ENCODE measurements at places on chromosomes 6 and 20. TPM values are rescaled to one million over a fixed set of nuclear protein-coding genes. Genes with fewer than 3 reads are reported as not detected.

The TMEM170B gene
- total RNA-seq, result 4.4 TPM

The BPI gene
- not detected for total RNA-seq

The ENPP4 gene
- total RNA-seq, result 2.4 TPM

The SYTL3 gene
- total RNA-seq, result 2.8 TPM

The TBC1D20 gene
- 51.9 TPM for total RNA-seq

The DSP gene
- total RNA-seq, result 0.33 TPM

The PDYN gene
- total RNA-seq, result not detected

The PLCB1 gene
- 15.2 TPM for total RNA-seq

The GLP1R gene
- total RNA-seq, result not detected

The MRAP2 gene
- 4.9 TPM for total RNA-seq

The RNF5 gene
- 30.9 TPM for total RNA-seq

The DEF6 gene
- total RNA-seq, result 0.87 TPM

The WFDC12 gene
- not detected for total RNA-seq

The TSPO2 gene
- total RNA-seq, result not detected

The GPR6 gene
- not detected for total RNA-seq

The STX11 gene
- 0.77 TPM for total RNA-seq

The CGA gene
- not detected for total RNA-seq

The KIFC1 gene
- total RNA-seq, result 15.0 TPM

The ZSCAN9 gene
- total RNA-seq, result 12.9 TPM

The MYBL2 gene
- 16.8 TPM for total RNA-seq

The THBS2 gene
- 425 TPM for total RNA-seq

The TENT5A gene
- total RNA-seq, result 56.0 TPM

The FKBP1C gene
- 0.12 TPM for total RNA-seq

The MUCL3 gene
- total RNA-seq, result not detected

The HLA-DRA gene
- total RNA-seq, result not detected

The CRISP2 gene
- total RNA-seq, result not detected

The OPN5 gene
- not detected for total RNA-seq

The SLCO4A1 gene
- total RNA-seq, result 2.0 TPM

The TRAPPC3L gene
- total RNA-seq, result not detected

The PRR18 gene
- not detected for total RNA-seq

The CEP57L1 gene
- total RNA-seq, result 27.0 TPM

The MDFI gene
- 1.2 TPM for total RNA-seq

The ASIP gene
- not detected for total RNA-seq

The TRIM40 gene
- total RNA-seq, result not detected

The C6orf136 gene
- total RNA-seq, result 3.9 TPM

The TMEM217 gene
- 1.6 TPM for total RNA-seq

The CDH26 gene
- total RNA-seq, result 0.12 TPM

The TFEB gene
- total RNA-seq, result 3.0 TPM

The C6orf132 gene
- total RNA-seq, result 1.5 TPM

The OLIG3 gene
- total RNA-seq, result not detected

The LY6G5C gene
- 0.33 TPM for total RNA-seq

The OPRM1 gene
- not detected for total RNA-seq

The VGLL2 gene
- total RNA-seq, result not detected

The CCN6 gene
- total RNA-seq, result not detected

The TAF4 gene
- total RNA-seq, result 4.6 TPM

The WFDC2 gene
- total RNA-seq, result not detected

The PAQR8 gene
- 4.1 TPM for total RNA-seq

The BANF2 gene
- not detected for total RNA-seq

The GJA1 gene
- 355 TPM for total RNA-seq

The KHDC1 gene
- total RNA-seq, result 3.9 TPM
